AG09309 (cell line): ENCODE measurements at places on chromosomes 3 and 15.

DNA sequence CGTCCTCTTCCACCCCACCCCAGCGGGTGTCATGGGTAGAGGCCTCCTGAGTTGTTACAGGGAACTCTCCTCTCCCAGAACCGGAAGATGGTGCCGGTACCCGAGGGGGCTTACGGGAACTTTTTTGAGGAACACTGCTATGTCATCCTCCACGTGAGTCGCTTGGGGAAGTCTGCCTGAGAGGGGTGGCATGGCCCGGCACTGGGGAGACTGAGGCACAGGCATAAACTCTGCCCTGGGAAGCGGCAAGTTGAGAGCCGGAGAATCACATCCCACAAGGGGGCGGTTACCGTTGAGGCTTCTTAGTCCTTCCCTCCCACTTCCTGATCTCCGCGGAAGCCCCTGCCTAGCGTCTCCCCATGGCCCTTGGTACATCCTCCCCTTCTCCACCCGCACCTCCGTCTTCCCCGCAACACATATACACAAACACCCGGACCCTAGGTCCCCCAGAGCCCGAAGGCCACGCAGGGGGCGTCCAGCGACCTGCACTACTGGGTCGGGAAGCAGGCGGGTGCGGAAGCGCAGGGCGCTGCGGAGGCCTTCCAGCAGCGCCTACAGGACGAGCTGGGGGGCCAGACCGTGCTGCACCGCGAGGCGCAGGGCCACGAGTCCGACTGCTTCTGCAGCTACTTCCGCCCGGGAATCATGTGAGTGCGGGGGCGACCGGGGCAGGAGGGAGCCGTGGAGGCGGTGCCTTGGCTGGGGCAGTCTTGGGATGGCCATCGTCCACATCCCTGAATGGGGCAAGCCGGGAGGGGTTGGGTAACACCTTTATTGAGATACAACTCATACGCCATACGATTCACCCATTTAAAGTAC, 3.4 kb downstream of the VILL start:
- no peak for DNase-seq

DNA sequence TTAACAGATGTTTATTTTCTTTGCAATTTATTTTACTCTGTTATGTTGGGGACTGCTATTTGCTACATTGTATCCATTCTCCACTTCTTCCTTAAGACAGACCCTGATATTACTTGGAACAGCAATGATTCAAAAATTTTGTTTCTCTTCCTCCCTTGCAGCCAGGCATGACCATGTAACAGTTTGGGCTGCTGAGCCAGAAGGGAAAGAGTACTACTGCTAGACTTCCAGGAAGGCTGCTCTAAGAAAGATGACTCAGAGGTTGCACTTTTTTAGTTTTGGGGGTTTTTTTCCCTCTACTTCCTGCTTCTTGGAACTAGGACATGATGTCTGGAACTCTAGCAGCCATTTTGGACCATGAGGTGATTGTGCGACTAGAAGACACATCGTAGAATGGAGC, 10.3 kb downstream of the PRR20G start:
- DNase-seq: no peak

DNA sequence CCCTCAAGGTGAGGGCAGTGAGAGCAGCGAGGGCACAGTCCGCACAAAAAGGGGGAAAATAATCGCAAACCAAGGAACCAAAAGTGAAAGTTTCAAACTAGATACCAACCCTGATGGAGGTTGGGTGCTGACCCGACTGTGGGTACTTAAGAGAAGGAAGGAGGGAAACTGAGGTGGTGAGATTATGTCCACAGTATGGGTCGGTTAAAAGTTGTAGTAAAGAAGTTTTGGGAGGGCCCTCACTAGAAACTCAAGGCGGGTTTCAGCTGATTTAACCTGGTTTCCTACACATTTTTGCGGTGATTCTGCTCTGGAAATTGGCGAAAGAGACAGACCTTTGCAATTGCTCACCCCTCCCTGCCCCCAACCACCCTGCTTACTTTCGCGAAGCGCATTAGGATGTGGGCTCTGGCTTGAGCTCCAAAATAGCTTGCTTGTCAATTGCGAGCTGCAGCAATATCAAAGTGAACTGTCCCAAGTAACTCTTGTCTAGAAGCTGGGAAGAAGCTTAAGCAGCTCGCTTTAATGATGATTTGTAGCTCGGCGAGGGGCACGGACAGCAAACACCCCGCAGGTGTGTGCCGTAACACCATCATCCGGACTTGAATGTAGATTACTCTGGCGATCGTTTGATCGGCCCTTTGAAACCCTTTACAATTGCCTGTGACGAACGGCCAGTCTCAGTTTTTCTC, 15.8 kb downstream of the SOX2 start:
- no peak for DNase-seq

- no peak for DNase-seq
Measured at GRCh38 chr3:135056733-135057310, 261.8 kb downstream of the EPHB1 start.

GRCh38 chr15:63809452-63809851, 24.3 kb downstream of the HERC1 start:
- no peak for DNase-seq

GRCh38 chr3:9736831-9737230, 5.3 kb downstream of the BRPF1 start:
- no peak for DNase-seq

DNA sequence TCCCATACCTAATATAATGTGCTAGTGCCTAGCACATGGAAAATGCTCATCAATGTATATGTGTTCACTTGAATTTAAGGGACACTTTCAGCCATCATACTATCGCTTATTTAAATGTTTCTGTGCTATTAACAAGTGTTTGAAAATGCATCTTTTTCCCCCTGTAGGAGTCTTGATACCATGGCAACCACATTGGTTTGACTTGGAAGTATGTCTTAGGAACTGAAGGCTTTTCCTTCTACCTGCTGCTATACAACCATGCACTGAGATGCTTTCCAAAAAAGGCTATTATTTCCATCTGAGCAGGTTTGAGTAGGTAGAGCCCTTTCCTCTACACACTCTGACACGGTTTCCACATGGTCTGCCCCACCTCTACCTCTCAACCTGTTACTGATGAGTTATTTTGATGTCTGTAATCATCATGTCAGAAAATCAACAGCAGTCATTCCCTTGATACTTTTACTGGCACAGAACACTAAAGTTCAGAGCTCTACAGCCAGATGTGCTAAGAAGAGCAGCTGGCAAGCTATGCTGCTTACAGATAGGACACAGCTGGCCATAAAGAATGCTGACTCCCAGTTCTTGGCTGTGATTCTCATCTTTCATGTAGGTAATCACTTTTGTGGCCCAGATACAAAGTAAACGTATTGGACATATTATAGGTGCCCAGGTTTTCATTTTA, 59.3 kb downstream of the RYR3 start:
- DNase-seq: no peak

- no peak for DNase-seq
Measured at GRCh38 chr15:58241872-58242271, 103.7 kb downstream of the AQP9 start.

DNA sequence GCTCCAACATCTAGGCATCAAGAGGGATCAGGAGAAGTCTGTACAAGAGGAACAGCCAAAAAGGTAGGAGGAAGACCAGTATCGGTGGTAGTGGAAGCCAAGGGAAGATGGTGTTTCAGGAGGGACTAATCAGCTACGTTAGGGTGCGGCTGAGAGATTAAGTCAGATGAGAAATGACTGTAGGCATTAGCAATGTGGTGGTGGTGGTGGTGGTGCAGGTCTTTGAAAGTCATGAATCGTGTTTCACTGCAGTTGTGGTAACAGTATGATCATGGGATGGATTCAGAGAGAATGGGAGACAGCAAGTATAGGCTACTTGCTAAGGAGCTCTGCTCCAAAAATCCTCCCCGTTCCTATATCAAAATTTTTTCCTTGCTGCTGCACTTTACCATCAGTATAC, 35.5 kb downstream of the ASTE1 start:
- DNase-seq: no peak
